Cardiac septum (tissue), 1 donor: ENCODE measurements at places on chromosomes 16 and 17. TPM values are rescaled to one million over a fixed set of nuclear protein-coding genes. Genes with fewer than 3 reads are reported as not detected.

DNA sequence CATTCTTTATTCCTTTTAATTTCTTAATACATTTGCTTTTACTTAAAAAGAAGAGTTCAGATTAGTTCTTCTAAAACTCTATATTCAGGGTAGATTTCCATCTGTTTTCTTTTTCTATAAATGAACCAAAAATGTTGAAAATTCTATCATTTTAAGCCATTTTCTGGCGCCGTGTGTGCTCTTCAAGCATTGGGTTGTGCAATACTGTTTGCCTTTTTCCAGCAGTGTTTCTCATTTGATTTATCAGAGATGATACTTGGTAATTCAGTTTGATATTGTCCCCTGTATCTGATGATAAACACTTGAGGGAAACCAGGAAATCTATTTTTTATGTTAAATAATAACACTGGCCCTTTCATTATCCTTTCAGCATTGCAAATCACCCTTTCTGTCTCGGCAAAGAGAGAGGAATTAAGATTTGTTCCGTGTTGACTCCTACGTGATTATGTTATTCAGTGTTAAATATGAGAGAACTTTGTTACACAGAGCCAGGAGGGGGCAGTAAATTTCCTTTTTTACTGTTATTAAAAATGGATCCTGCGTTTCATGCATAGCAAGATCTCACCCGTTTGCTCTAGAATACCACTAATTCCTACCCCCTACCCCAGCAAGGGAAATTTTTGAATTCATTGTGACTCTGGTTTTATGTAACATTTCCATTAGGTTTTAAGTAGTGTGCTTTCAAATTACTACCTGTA is 606.9 kb upstream of the RBFOX1 start:
- DNase-seq: no peak

DNA sequence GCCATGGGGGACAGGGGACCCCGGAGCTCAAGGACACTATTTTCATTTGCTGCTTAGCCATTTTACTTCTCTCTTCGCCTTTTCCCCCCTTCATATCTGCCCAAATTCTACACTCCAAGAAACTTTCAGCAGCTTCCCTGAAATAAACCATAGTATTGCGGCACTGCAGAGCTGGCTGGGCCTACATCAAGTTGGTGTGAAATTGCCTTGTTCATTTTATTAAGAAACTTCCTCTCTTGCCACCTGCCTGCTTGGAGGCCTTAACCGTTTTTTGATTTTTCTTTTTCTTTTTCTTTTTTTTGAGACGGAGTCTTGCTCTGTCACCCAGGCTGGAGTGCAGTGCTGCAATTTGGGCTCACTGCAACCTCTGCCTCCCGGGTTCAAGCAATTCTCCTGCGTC is 7.4 kb upstream of the CPNE2 start:
- DNase-seq: no peak

DNA sequence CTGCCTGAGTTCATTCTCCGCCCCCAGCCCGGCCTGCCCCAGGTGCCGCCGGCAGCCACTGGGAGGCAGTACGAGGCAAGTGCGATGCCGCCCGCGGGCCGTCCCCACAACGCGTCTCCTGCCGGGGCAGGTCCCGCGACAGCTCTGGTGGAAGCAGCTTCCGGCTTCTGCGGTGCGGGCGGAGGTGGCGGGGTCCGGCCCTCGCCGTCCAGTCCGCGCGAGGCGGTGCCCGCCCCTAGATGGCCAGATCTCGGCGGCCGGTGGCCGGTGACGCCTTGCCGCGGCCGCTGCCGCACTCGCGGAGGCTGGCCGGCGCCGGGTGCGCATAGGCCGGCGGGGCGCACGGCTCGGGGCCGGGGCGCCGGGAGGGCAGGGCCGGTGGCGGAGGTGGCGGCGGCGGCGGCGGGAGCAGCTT is 1.8 kb downstream of the GJD3 start:
- peak; percentile 85 for DNase-seq

GRCh38 chr17:81566461-81567126 is 14.4 kb upstream of the FAAP100 start:
- DNase-seq: no peak

DNA sequence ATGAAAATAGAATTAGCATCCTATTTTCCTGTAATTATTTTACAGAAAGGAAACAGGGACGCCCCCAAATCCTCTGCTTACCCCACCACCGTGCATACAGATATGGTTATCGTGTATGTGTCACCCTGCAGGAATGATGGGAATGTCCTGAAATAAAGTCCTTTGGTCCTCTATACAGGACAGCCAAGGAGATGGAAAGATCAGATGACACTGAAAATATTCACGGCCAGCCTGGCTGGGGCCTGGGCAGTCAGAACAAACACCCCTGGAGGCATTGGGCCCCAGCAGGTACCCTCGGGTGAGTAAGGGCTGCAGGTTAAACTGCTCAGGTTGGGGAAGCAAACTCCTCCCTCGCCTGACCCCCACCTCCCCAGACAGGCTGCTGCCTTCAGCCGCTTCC is 368.0 kb downstream of the FOXL1 start:
- DNase-seq: no peak

DNA sequence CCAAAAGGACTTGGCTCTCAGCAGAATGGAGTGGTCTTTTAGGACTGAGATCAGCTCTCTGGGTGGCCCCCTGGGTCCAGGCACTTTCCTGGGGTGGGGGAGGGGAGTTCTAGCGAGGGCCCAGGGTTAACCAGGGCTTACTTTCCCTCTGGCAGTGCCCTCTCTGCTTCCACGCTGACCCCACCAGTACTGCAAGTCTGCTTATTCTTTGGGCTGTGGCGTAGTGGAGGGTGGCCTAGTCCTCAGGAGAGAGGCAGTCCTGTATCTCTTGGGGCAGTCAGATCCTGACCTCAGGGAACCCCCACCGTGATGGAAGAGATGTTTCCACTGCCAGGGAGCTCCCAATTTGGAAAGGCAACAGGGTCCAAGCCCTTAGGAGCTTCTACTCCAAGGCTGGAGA is 79.4 kb downstream of the CCDC182 start:
- DNase-seq: peak; percentile 68

- no peak for DNase-seq
These were observed 58.9 kb upstream of the CLEC3A start for GRCh38 chr16:77963185-77964044.

- no peak for DNase-seq
These were observed 154.0 kb downstream of the LGALS9B start for GRCh38 chr17:20313306-20313705.

GRCh38 chr16:75820672-75821071 is 94.4 kb upstream of the CPHXL start:
- no peak for DNase-seq

DNA sequence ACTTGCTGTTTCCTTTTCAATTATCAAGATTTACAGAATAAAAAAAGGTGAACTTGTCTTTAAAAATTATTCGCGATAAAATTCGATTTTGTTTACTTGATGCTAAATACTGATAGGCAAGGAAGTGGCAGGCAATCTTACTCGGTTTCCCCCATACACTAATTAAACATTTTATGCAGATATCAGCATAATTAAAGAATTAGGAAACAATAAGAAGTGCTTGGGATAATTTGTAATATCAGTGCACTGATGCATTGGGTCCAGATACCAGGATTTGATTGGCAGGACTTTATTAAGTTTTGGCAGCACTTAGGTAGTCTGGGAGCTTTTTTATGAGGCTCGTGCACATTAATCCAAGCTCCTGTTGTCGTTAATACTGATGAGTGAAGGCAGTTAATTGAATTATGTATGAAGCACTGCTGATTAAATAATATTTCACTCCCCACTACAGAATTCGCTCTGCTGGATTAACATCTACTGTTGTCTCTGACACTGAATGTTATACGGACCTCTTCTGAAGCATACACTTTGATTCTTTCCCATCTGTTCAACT is 165.6 kb downstream of the CA10 start:
- no peak for DNase-seq

- no peak for DNase-seq
These were observed 26.5 kb upstream of the NF1 start for GRCh38 chr17:31068291-31068690.

DNA sequence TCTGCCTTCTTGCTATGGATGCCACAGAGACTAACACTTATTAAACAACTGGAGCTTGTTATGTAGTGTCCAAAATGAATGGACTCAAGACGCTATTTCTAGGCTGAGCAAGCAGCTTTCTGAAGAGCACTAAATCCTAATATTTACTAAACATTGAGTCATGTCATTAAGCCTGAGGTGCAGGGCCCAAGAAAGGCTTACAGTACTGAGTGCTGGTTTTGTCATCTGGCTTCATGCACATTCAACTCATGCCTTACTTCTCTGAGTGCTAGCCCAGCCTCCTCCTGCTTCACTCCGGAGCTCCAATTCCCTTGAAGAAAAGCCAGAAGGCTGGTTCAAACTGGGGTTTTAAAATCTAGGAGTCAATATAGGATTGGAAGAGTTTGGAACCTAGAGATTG is 363.3 kb upstream of the CDH5 start:
- no peak for DNase-seq

DNA sequence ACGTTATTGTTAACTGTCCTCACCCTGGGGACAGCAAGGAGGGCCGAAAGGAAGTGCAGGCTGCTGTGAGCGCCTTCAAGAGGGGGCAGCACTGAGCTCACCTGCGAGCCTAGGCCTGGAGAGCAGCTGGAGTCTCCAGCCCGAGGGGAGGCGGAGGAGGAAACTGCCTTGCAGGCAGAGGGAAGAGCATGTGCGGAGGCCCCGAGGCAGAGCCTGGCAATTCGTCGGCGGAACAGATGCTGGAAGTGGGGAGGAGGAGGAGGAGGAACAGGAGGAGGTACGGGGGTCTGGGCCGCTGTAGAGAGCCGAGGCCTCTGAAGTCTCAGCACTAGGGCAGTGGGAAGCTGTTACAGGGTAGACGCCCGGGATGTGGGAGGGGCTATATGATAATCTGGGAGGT is 49.6 kb upstream of the PLCG2 start:
- DNase-seq: no peak

DNA sequence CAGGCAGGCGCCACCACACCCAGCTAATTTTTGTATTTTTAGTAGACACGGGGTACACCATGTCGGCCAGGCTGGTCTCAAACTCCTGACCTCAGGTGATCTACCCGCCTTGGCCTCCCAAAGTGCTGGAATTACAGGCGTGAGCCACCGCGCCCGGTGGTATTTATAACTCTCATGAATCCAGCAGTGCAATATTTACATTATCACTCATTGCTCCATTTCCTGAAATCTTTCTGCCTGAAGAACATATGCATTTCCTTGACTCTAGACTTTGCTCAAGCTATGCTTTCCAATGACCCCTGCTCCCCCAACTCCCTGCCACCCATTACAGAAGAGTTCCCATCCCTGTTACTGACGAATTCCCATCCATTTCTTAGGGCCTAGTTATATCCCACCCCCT is 19.7 kb upstream of the NDUFAB1 start:
- DNase-seq: no peak

SULT1A2 gene
- 0.73 TPM for total RNA-seq
